ENCODE measurements at places on chromosomes 5 and 9. TPM values are rescaled to one million over a fixed set of nuclear protein-coding genes. Genes with fewer than 3 reads are reported as not detected.

DNA sequence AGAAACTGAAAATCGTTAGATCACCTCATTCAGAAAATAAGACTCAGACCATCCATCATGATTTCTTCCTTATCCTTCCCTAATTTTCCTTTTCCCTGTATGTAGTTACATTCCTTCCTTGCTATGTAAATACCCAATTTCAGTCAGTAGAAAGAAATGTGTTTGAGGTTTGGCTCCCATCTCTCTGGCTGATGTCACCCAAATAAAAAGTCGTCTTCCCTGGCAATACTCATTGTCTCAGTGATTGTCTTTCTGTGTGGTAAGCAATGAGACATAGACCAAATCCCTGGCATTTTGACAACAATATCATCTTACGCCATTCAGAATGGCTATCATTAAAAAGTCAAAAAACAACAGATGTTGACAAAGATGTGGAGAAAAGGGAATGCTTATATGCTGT is 303.9 kb upstream of the EDIL3 start:
- H3K27ac ChIP-seq, result no peak overlapping the region
- no peaks in the 10 kb centered on the region for H3K4me1 ChIP-seq
- no peaks in the 10 kb centered on the region for H3K27me3 ChIP-seq
- DNase-seq, result no peak

DNA sequence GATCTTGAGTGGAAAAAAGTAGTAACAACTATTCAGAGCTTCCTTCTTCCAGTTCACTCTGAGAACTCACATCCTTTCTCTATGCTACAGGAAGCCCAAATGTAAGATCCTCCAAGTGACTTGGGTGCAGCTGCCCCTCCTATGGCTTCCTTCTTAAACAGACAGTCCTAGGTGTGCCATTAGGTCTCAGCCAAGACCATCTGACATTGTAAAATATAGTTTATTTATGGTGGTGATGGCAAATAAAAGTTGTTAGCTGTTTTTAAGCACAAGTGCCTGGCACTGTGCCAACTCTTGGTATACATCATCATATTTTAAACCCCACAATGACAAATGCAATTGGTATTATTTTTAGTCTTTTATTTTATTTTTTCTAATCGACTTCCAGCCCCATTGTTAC is 58.1 kb downstream of the TMEM252 start:
- DNase-seq, result no peak
- H3K36me3 ChIP-seq, result no peaks in the 10 kb centered on the region
- peaks cover 21% of the 10 kb centered on the region for H3K27me3 ChIP-seq
- H3K27ac ChIP-seq, result no peak overlapping the region

OLFML2A gene
- 6.4 TPM for total RNA-seq

DNA sequence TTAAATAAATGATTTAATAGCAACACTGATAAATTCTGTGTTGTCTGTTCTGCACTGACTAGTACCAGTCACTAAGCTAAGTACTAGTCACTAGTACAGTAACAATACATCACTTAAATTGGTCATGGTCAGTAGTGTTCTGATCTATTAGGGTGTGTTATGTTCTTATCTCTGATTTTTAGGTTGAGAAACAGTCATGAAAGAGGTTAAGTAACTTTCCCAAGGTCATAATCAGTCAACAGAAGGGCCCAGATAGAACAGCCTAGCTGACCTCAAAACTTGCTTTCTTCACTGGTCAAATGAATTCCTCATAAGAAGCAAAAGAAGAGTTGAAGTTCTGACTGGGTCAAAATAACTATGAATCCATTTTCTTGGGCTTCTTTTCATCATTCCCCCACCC is 1492.7 kb downstream of the MAT2B start:
- no peaks in the 10 kb centered on the region for H3K4me1 ChIP-seq
- no peak overlapping the region for H3K4me3 ChIP-seq
- no peaks in the 10 kb centered on the region for H3K36me3 ChIP-seq

GRCh38 chr5:94522117-94522516 is 96.3 kb downstream of the KIAA0825 start:
- H3K27ac ChIP-seq, result no peak overlapping the region
- no peaks in the 10 kb centered on the region for H3K4me1 ChIP-seq
- no peaks in the 10 kb centered on the region for H3K36me3 ChIP-seq

DNA sequence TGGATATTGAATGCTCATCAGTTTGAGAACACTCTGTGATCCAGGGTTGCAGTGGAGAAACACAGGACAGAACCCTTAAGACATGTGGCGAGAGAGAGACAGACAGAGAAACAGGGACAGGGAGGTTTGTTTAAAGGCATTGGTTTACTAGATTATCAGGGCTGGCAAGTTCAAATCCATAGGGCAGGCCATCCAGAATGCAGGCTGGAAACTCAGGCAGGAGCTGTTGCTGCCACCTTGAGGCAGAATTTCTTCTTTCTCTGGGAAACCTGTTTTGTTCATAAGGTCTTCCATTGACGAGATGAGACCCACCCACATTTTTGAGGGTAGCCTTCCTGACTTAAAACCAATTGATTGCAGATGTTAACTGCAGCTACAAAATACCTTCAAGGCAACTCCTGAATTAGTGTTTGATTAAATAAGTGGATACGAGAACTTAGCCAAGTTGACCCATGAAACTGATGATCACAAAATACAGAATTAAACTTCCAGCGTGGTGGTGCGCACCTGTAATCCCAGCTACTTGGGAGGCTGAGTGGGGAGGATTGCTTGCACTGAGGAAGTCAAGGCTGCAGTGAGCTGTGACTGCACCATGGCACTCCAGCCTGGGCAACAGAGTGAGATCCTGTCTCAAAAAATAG is 55.9 kb downstream of the NSUN2 start:
- peaks cover 5% of the 10 kb centered on the region for H3K27me3 ChIP-seq
- no peak overlapping the region for H3K27ac ChIP-seq
- peaks cover 6% of the 10 kb centered on the region for H3K4me1 ChIP-seq

- H3K4me3 ChIP-seq, result no peak overlapping the region
- DNase-seq, result no peak
- H3K36me3 ChIP-seq, result no peaks in the 10 kb centered on the region
- H3K4me1 ChIP-seq, result no peaks in the 10 kb centered on the region
Observed at GRCh38 chr5:174251305-174252000, 205.9 kb downstream of the NSG2 start.

PCDHA9 gene
- total RNA-seq, result 3.3 TPM

GRCh38 chr9:136170006-136170901 is 34.7 kb downstream of the LHX3 start:
- no peak overlapping the region for H3K27ac ChIP-seq
- H3K4me3 ChIP-seq, result no peak overlapping the region
- H3K4me1 ChIP-seq, result peaks cover 7% of the 10 kb centered on the region
- no peaks in the 10 kb centered on the region for H3K27me3 ChIP-seq
- H3K36me3 ChIP-seq, result no peaks in the 10 kb centered on the region

GRCh38 chr9:134688661-134689320 is 47.2 kb downstream of the COL5A1 start:
- DNase-seq, result no peak
- no peaks in the 10 kb centered on the region for H3K36me3 ChIP-seq
- H3K27ac ChIP-seq, result no peak overlapping the region
- no peaks in the 10 kb centered on the region for H3K4me1 ChIP-seq
- H3K4me3 ChIP-seq, result no peak overlapping the region

GRCh38 chr5:90917928-90918668 is 359.5 kb downstream of the ADGRV1 start:
- no peaks in the 10 kb centered on the region for H3K27me3 ChIP-seq
- no peaks in the 10 kb centered on the region for H3K36me3 ChIP-seq
- no peak overlapping the region for H3K4me3 ChIP-seq
- no peak overlapping the region for H3K27ac ChIP-seq
- no peak for DNase-seq

DNA sequence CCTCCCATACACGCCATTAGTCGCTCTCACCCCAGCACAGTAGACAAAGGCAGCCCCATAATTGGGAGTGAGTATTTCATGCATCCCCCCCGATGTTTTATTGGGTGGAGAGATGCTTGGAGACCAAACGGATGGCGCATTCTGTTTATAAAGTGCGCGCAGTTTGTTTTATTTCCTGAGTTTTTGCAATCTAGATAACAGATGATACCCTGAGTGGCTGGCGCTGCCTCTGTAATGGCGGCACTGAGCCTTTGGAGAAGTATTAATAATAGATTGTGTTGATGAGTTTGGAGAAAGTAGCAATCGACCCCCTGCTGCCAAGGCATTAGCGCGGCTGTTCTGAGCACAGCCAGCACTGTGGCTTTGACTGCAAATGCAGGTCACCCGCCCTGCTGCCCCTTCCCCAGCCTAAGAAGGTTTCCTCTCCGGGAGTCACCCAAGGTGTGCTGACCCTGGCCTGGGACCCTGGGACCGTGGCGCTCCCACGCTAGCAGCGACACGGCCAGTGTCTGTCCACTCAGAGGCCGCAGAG is 74.3 kb downstream of the LMX1B start:
- H3K27ac ChIP-seq, result no peak overlapping the region
- DNase-seq, result no peak
- H3K4me1 ChIP-seq, result peaks cover 4% of the 10 kb centered on the region
- no peaks in the 10 kb centered on the region for H3K36me3 ChIP-seq
- peaks cover 48% of the 10 kb centered on the region for H3K27me3 ChIP-seq
- no peak overlapping the region for H3K4me3 ChIP-seq

GRCh38 chr5:62283861-62284260 is 22.1 kb upstream of the KIF2A start:
- H3K36me3 ChIP-seq, result no peaks in the 10 kb centered on the region
- H3K27ac ChIP-seq, result no peak overlapping the region
- H3K27me3 ChIP-seq, result no peaks in the 10 kb centered on the region

DNA sequence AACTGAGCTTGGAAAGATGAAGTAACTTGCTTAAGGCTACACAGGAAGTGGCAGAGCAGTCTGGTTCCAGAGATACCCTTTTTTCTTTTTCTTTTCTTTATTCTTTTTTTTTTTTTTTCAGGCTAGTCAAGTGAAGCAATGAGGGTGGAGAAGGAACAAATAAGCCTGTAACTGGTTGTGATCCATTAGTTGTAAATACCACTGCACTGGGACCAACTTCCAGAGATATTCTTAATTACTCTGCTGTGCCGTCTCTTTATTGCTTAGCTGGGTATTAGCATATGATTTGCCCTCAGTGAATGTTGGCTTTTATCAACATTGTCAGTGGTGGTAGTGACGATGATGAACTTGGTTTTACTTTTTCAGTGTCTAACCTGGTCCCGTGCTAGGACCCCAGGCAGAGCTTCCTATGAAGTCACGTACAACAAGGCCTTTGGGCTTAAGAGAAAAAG is 26.7 kb downstream of the LNPEP start:
- no peak overlapping the region for H3K4me3 ChIP-seq
- H3K27me3 ChIP-seq, result no peaks in the 10 kb centered on the region
- H3K36me3 ChIP-seq, result no peaks in the 10 kb centered on the region

GRCh38 chr5:7420510-7421280 is 24.8 kb downstream of the ADCY2 start:
- no peaks in the 10 kb centered on the region for H3K27me3 ChIP-seq
- peak overlapping the region; percentile 92 for H3K27ac ChIP-seq
- peak overlapping the region; percentile 35 for H3K4me3 ChIP-seq
- peaks cover 14% of the 10 kb centered on the region for H3K36me3 ChIP-seq
- DNase-seq, result peak; percentile 85

DNA sequence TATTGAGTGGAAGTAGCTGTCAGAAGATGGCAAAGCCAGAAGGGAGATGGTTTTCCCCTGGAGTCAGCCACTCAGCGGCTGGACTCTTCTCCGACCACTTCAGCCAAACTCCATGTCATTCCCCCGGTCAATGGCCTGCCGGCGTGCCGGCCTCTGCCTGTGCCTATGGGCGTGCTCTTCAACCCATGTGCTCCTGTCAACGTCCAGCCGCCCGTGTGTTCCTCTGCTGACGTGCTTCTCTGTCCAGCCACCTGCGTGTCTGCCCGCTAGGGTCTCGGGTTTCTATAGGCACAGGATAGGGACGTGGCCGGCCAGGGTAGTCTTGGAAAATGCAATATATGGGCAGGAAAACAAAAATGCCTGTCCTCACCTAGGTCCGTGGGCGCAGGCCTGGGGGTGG is 77.7 kb upstream of the RUFY1 start:
- DNase-seq, result no peak
- H3K27me3 ChIP-seq, result no peaks in the 10 kb centered on the region
- no peak overlapping the region for H3K27ac ChIP-seq
- no peak overlapping the region for H3K4me3 ChIP-seq
- H3K36me3 ChIP-seq, result no peaks in the 10 kb centered on the region

GRCh38 chr5:132226516-132227234 is 978 bp downstream of the P4HA2 start:
- H3K27ac ChIP-seq, result no peak overlapping the region
- no peaks in the 10 kb centered on the region for H3K4me1 ChIP-seq
- peaks cover 25% of the 10 kb centered on the region for H3K27me3 ChIP-seq
- peak overlapping the region; percentile 80 for H3K4me3 ChIP-seq

GRCh38 chr5:158943057-158943456 is 156.7 kb downstream of the EBF1 start:
- no peak for DNase-seq
- no peak overlapping the region for H3K27ac ChIP-seq
- no peak overlapping the region for H3K4me3 ChIP-seq
- 0 out of 2 replicates have a peak, but pooled peaks cover 5% of the 10 kb centered on the region for H3K27me3 ChIP-seq

DNA sequence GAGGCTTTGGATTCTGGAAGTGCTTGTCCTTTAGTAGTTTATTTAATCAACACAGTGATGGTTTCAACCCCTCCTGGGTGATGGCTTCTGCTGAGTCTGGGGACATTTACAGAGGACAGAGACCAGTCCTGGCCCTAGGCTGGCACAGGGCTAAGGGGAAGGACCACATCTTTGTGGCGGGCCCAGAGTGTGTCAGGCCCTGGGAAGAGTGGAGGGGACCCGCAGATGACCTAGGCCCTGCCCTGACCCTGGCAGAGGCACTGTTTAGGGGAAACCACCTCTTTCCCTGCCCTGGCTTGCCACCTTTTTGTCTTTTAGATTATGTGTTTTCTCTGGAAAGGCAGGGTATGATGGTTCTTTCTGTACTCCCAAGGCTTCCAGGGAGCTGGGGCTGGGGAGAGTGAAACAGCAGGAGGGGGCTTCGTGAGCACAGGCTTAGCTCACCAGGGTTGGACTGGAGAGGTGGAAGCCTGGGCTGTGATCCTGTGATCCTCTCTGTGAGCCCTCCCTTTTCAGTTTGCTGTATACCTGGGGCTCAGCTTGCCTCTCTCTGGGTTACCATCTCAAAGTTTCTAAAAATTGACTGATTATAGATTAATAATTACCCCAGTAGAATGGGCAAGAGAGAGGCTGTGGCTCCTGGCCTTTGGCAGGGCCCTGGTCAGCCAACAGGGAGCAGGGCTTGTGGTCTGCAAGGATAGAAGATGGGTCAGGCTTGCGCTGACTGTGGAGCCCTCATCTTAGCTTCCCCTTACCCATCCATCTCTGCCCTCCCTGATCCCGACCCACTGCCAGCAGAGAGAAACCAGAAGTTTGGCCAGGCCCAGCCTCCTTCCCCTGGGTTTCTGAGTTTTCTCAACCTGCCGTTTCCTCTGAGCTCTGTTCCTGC is 1.7 kb upstream of the SYNPO start:
- H3K4me1 ChIP-seq, result peaks cover 7% of the 10 kb centered on the region
- no peaks in the 10 kb centered on the region for H3K36me3 ChIP-seq
- no peak overlapping the region for H3K4me3 ChIP-seq
- H3K27me3 ChIP-seq, result no peaks in the 10 kb centered on the region
- no peak for DNase-seq

LCN2 gene
- total RNA-seq, result not detected
